ENCODE measurements at places on chromosomes 3 and 15.

DNA sequence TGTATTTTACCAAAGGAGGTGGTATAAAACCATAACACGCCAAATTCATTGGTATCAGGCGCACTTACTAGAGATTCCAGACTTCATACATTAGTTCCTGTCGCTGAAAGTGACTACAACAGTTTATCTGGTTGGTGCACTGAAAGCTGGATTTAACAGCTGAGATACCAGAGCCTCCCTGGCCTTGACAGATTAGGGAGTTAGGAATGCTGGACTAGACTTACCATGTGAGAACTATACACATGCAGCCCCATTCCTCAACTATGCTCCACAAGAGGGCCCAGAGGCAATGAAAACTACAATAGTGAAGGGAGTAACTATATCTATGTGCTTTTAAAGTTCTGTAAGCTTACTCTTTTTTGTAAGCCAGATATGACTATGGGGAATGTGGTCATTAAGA, 174.4 kb downstream of the STAG1 start:
- H3K36me3 ChIP-seq: peaks cover 8% of the 10 kb centered on the region
- no peak overlapping the region for H3K27ac ChIP-seq
- no peak for DNase-seq
- H3K27me3 ChIP-seq: no peaks in the 10 kb centered on the region
- H3K4me1 ChIP-seq: no peaks in the 10 kb centered on the region
- no peak overlapping the region for H3K4me3 ChIP-seq

GRCh38 chr15:81893182-81893835, 152.5 kb downstream of the MEX3B start:
- H3K27me3 ChIP-seq: peaks cover 4% of the 10 kb centered on the region
- H3K36me3 ChIP-seq: no peaks in the 10 kb centered on the region
- no peak for DNase-seq
- H3K4me1 ChIP-seq: no peaks in the 10 kb centered on the region
- H3K27ac ChIP-seq: no peak overlapping the region

DNA sequence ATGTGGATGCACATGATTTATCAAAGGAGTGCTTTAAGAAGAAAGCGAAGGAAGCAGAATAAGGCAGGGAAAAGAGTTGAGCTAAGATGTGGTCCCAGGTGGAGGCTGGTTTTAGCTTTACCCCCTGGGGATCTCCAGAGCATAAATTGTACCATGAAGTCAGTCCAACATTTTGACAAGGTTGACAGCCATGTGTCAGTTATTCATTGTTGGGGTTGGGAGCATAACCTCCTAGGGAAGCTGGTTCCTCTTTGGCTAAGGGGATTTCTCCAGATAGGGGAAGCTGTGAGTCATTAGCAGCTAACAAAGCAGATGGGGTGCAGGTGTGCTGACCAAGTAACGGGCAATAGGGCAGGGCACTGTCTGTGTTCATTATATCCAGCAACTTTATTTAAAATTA, 123.7 kb upstream of the IGSF10 start:
- DNase-seq: no peak
- no peaks in the 10 kb centered on the region for H3K27me3 ChIP-seq
- H3K27ac ChIP-seq: no peak overlapping the region
- H3K4me1 ChIP-seq: no peaks in the 10 kb centered on the region
- no peaks in the 10 kb centered on the region for H3K36me3 ChIP-seq

- H3K27ac ChIP-seq: no peak overlapping the region
- peak overlapping the region; percentile 1 for H3K4me3 ChIP-seq
- no peaks in the 10 kb centered on the region for H3K4me1 ChIP-seq
- no peaks in the 10 kb centered on the region for H3K27me3 ChIP-seq
- no peak for DNase-seq
Observed at GRCh38 chr3:11734-12133, 184.8 kb upstream of the CHL1 start.

DNA sequence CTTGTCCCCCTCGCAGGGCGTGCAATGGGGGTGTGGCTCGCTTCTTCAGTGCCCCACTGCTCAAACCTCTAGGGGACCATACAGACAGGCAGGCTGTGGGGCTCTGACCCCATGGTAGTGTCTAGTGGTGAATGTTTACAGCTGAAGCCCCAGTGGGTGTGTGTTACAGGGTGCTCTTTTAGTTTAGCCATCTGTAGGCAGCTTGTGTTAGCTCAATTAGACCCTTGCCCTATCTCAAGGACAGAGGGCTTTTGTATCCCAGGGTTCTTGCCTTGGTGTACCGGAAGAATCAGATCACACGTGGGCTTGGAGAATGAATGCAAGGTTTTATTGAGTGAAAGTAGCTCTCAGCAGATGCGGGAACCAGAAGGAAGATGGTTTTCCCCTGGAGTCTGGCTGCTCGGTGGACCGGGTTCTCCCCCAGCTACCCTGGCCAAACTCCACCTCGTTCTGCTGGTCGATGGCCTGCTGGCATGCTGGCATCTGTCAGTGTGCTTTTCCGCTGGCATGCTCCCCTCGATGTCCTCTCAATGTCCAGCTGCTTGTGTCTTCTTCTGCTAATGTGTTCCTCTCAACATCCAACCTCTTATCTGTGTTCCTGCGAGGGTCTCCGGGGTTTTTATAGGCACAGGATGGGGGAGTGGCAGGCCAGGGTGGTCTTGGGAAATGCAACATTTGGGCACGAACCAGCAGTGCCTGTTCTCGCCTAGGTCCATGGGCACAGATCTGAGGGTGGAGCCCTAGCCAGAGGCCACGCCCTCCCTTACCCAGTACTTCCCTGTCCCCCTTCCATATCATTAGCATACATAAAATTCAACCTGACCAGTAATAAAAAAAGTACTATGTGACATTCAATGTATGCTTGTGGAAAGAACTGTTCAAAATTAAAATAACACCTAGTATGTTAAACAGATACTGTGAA, 6.6 kb downstream of the SPCS1 start:
- no peak overlapping the region for H3K4me3 ChIP-seq
- peaks cover 12% of the 10 kb centered on the region for H3K4me1 ChIP-seq
- no peak for DNase-seq
- H3K27me3 ChIP-seq: no peaks in the 10 kb centered on the region
- peaks cover 12% of the 10 kb centered on the region for H3K36me3 ChIP-seq
- H3K27ac ChIP-seq: no peak overlapping the region

- peaks cover 2% of the 10 kb centered on the region for H3K27me3 ChIP-seq
- H3K4me3 ChIP-seq: no peak overlapping the region
- no peak overlapping the region for H3K27ac ChIP-seq
- H3K4me1 ChIP-seq: no peaks in the 10 kb centered on the region
- H3K36me3 ChIP-seq: no peaks in the 10 kb centered on the region
Observed at GRCh38 chr15:53009093-53009492, 219.0 kb upstream of the ONECUT1 start.

DNA sequence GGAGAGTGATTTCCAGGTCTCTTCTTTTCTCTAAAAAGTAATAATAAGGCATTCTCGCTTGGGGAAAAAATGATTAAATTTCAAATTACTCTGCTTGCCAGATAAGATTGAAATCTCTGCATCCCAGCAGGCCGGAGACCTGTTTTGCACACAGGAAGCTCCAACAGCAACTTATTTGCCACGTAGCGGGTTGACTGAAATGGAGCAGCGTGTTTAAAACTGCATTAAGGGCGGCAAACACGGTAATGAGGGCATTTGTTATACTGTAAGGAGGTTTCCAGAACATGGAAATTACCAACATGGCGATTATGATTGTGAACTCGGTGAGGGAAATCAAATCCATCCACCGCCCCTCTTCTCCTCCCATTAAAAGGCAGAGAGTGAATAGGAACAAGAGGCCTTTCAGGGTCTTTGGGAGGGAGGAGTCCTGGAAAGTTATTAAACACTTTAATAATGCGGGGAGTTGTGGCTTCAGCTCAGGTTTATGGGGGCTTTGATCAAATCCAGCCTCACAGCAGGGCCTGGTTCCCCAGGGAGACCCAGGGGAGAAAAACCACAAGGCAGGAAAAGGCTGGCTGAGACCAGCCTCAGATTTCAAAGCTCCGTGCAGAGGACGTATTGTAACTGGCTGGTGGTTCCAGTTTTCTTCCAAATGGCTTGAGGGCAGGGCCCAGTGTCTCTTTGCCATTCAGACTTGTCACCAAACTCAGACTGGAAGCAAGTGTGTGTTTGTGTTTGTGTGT, 242.3 kb downstream of the TLE3 start:
- peaks cover 20% of the 10 kb centered on the region for H3K4me1 ChIP-seq
- H3K27ac ChIP-seq: no peak overlapping the region
- no peak overlapping the region for H3K4me3 ChIP-seq
- no peak for DNase-seq
- peaks cover 11% of the 10 kb centered on the region for H3K27me3 ChIP-seq

DNA sequence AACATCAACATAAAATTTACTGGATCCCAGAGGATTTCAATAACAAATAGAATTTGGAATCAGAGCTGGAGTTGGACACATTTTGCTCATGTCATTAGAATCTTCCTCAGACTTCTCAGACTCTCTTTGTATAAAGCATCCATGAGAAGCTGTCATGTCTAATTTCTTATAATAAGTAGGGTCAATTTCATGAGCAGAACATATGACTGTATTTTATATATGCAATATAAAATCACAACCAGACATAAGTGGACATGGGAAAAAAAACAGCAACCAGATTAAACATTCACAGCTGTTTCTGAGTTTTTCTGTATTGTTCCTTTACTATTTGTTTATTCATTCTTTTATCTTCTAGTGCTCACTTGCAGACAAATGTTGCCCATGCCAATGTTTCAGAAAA, 325.5 kb downstream of the RBMS3 start:
- H3K4me1 ChIP-seq: no peaks in the 10 kb centered on the region
- no peak overlapping the region for H3K27ac ChIP-seq

All from activated naive CD8-positive, alpha-beta T cell treated with anti-CD3 and anti-CD28 coated beads, Interleukin-2, amount 10 ng/mL, durations not matched to agents 7 days and 5 days (primary cell).